Gastrocnemius medialis (tissue), 4 donors: ENCODE measurements at places on chromosomes 6 and 20. TPM values are rescaled to one million over a fixed set of nuclear protein-coding genes. Genes with fewer than 3 reads are reported as not detected.

The NRM gene
- 1.1 TPM for total RNA-seq

The NDUFAF4 gene
- 63.9 TPM for total RNA-seq

The TP53RK gene
- 10.1 TPM for total RNA-seq

GRCh38 chr6:151284548-151285017 lies 44.8 kb downstream of the AKAP12 start:
- DNase-seq: no peak

DNA sequence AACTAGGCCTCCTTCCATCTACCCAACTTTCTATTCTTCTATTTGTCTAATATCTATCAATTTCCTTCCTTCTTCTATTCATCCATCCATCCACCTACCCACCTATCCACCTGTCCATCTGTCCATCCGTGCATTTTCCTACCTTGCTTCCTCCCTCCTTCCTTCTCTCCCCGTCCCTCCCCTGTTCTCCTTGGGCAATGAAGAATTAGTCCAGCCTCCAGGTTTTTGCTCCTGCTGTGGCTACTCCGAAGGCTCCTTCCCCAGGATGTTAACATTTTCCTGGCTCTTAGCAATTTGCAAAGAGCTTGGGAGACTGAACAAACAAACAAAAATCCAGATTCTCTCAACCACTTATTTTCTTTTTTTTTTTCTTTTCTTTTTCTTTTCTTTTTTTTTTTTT lies 81.6 kb downstream of the KCNB1 start:
- no peak for DNase-seq

DNA sequence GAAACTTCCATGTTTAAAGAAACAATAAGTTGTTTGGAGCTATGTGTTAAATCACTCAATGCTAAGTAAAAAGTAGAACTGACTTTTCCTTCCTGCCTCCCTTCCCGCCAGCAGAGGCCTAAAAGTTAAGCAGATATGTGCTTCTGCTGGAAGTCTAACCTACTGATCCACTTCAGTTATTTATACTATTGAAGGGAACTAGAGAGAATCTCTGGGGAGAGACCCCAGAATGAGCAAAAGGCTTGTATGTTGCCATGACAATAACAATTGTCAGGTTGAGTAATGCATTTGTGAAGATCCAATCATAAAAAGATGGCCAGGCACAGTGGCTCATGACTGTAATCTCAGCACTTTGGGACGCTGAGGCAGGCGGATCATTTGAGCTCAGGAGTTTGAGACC lies 24.7 kb downstream of the MGME1 start:
- no peak for DNase-seq

- no peak for DNase-seq
Measured at GRCh38 chr20:32971703-32972161, 32.5 kb downstream of the SUN5 start.
